Naive B cell (primary cell): ENCODE measurements at places on chromosomes 4 and X. TPM values are rescaled to one million over a fixed set of nuclear protein-coding genes. Genes with fewer than 3 reads are reported as not detected.
A peak's percentile ranks its signal among the peaks of the same experiment; 100 is the strongest.

DNA sequence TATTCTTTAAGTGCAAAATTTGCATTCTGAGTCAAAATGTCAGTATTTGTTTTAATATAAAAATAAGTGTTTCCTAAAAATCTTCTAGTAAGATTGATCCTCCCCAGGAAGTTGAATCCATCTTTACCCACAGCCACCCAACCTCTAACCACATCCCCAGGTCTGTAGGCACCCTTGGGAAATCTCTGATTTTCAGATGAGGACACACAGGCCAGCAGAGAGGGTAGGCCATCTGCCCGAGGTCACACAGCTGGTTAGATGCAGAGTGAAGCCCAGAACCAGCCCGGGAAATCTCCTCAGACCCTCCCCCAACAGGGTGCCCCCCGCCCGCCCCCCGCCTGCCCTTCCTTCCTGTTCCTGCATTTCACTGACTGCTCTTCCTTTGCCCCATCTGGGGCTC, 277.5 kb downstream of the FBXW7 start:
- DNase-seq, result no peak

The HPSE gene
- 2.8 TPM for polyA plus RNA-seq

- no peak for DNase-seq
Observed at GRCh38 chr4:147833254-147833653, 101.4 kb downstream of the ARHGAP10 start.

DNA sequence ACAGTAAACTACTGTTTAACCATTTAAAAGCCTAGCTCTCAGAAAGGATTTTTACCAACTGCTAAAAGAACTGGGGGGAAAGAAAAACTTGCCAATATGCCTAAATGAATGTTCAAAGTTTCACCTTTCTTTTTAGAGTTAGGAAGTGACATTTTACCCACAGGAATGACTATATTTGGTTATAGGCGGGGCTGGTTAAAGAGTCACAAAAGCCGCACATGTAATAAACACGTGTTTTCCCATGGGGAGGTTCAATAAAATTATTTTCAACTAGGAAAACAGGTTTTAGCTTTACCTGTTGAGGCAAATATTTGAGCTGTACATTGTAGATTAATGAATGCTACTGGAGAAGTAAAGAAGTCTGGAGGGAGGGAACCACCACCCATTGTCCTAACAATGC, 41.6 kb upstream of the UGDH start:
- peak; percentile 4 for DNase-seq

GRCh38 chrX:135411893-135412292, 9.9 kb upstream of the SMIM10L2A start:
- no peak for DNase-seq

The FOXR2 gene
- polyA plus RNA-seq, result not detected
